ENCODE measurements at places on chromosomes 12 and 14.
A peak's percentile ranks its signal among the peaks of the same experiment; 100 is the strongest.

GRCh38 chr12:98856897-98857540, 211.9 kb downstream of the APAF1 start:
- no peak for DNase-seq

DNA sequence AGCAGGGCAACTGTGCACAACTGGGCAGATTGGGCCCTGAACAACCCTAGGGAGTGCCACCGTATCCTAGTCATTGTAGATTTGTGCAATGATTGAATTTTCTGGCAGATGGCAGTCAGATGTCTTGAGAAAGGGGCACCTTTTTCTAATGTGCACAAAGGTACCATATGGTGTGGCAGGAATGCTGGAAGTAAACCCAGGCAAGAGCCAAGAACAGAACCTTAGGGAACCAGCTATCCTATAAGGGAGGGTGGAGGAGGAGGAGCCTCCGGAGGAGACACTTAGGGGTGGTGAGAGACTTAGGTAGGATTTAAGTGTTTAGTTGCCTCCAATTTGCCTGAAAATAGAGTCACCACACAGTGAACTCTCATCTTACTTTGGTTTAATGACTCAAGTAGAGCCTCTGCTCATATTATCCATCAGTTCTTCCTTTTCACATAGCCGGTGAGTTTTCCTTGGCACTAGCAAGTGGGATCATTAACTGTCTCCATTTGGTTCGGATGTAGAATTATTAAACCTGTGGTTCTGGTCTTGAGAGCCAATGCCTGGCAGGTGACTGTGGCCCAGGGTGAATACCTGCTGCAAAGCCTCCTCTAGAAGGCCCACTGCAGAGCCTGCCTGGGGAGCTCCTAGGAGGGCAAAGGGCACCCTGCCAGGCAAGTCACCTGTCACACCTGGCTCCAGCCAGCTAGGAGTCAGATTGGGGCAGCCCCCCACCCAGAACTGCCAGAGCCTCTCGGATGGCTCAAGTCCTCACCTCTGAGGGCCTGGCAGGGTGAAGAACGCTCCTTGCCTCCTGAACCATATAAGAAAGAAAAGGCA, 184.4 kb upstream of the HIF1A start:
- DNase-seq: no peak

GRCh38 chr12:132285991-132286681, 43.3 kb downstream of the GALNT9 start:
- DNase-seq: peak; percentile 65

- DNase-seq: no peak
These were observed 10.2 kb downstream of the TIGAR start for GRCh38 chr12:4331221-4331620.

DNA sequence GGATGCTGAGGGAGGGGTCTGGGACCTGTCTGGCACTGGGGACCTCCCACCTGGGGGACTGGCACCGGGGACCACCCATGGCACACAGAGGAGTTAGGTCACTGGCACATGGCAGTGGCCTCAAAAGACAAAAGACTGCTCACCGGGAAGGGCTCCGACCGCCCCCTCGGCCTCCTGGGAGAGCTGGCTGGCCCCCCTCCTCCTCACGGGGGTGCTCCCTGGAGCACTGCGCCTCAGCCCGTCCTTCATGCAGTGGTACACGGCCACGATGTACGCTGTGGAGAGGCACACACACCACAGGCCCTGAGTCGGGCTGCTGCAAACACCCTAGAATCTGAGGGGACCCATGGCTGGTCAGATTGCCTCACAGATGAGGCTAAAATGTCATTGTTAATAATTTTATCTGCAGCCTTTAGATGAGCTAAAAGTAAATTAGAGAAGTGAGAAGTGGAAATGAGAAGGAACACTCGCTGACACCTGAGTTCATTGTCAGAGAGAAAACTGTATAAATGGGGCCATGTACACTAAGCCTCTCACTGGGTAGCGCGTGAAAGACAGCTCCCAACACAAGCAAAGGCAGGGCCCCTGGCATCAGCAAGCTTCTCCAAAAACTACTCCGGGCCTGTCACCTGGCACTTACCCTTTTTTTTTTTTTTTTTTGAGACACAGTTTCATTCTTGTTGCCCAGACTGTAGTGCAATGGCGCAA, 14.1 kb downstream of the P2RX2 start:
- no peak for DNase-seq

DNA sequence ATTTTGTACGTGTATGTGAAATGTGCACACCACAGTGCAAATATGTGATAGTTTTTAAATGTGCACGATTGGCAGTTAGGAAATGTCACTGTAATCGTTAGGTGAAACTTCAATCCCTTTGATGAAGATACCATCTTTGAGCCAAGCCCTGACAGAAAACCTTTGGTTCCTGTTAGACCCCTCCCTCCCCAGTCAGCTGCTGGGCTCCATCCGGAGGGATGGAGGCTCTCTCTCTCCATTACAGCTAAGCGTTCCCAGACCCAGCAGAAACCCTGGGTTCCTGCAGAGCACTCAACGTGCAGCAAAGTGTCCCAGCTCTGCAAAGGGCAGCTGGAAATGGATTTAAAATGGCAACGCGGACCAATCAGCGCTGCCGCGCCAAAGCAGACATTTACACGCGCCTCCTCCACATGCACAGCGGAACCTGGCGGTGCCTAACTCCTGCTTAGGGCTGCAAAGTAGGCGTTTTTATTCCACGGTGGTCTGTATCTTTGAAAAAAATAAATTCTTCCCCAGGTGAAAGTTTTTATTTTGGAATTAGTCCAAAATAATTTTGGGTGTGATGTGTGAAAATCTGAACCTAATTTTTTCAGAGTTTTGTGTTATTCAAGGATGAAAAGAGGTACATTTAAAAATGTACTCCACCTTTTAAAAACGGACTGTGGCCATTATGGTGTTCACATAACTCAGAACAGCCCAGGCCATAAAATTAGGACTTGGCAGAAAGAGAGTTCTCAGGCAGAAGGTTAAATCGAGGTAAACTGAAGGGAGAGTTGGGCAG, 1.4 kb upstream of the HMGA2 start:
- peak; percentile 75 for DNase-seq

DNA sequence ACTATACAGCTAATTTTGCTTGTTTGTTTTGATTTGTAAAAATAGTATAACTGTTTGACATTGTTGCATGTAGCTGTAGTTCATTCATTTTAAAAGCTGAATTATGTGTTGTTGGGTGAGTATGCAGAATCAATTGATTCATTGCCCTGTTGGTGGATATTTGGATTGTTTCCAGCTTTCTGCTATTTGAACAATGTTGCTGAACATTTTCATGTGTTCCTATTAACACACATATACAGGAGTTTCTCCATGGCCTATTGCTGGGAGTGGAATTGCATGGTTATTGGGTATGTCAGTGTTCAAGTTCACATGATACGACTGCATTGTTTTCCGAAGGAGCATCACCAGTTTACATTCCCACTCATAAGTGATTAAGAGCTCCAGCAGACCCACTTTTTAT, 75.3 kb downstream of the SRGAP1 start:
- no peak for DNase-seq
